ENCODE measurements at places on chromosomes 5 and 9. TPM values are rescaled to one million over a fixed set of nuclear protein-coding genes. Genes with fewer than 3 reads are reported as not detected.

GRCh38 chr5:100299261-100299660, 235.9 kb upstream of the FAM174A start:
- H3K36me3 ChIP-seq: no peaks in the 10 kb centered on the region
- no peaks in the 10 kb centered on the region for H3K27me3 ChIP-seq
- H3K27ac ChIP-seq: no peak overlapping the region
- no peak overlapping the region for H3K4me3 ChIP-seq
- H3K4me1 ChIP-seq: no peaks in the 10 kb centered on the region

GRCh38 chr5:14016549-14016948, 72.1 kb upstream of the DNAH5 start:
- H3K4me3 ChIP-seq: no peak overlapping the region
- no peaks in the 10 kb centered on the region for H3K36me3 ChIP-seq
- H3K4me1 ChIP-seq: peaks cover 8% of the 10 kb centered on the region
- no peak overlapping the region for H3K27ac ChIP-seq

LMX1B gene
- under 0.01 TPM for total RNA-seq

GRCh38 chr5:149314571-149315111, 30.7 kb upstream of the GRPEL2 start:
- no peak for DNase-seq
- no peaks in the 10 kb centered on the region for H3K4me1 ChIP-seq
- no peak overlapping the region for H3K27ac ChIP-seq
- H3K36me3 ChIP-seq: no peaks in the 10 kb centered on the region
- H3K4me3 ChIP-seq: no peak overlapping the region

- H3K27me3 ChIP-seq: peaks cover 4% of the 10 kb centered on the region
- H3K36me3 ChIP-seq: no peaks in the 10 kb centered on the region
- H3K27ac ChIP-seq: no peak overlapping the region
- H3K4me3 ChIP-seq: no peak overlapping the region
- H3K4me1 ChIP-seq: no peaks in the 10 kb centered on the region
Observed at GRCh38 chr5:173637340-173637739, 20.9 kb upstream of the BOD1 start.

FRMD3 gene
- 0.36 TPM for total RNA-seq

FBP2 gene
- not detected for total RNA-seq

CSF1R gene
- 0.88 TPM for total RNA-seq

DNA sequence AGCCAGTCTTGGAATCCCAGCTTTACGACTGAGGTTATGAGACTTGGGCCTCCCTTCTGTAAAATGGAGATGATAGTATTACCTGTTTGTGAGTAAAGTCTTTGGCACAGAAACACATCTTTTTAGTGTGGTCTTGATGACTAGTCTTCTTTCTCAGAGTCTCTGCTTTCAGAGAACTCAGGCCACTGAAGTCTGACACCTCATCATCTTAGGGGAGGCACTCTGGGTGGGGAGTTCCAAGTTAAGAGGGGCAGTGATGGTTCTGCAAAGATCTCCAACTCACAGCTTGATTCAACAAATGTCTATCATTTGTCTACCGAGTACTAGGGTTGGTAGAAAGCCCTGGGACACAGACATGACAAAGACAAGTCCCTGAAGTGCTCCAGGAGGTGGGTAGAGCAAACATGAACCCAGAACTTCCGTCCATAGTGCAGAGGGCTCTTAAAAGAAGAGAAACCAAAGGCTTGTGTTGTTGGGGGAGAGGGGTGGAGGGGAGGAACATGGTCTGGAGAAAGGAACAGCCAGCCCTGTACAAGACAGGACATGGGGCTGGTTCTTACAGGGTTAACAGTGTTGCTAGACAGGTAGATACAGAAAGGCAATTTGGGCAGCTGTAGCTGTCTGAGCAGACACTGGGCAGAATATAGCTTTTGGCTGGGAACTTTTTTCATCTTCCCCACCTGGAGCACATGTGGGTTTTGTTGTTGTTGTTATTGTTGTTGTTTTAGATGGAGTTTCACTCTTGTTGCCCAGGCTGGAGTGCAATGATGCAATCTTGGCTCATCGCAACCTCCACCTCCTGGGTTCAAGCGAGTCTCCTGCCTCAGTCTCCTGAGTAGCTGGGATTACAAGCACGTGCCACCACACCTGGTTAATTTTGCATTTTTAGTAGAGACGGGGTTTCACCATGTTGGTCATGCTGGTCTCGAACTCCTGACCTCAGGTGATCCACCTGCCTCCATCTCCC, 2.6 kb upstream of the CD14 start:
- peaks cover 30% of the 10 kb centered on the region for H3K4me1 ChIP-seq
- H3K4me3 ChIP-seq: no peak overlapping the region
- no peak overlapping the region for H3K27ac ChIP-seq
- H3K36me3 ChIP-seq: no peaks in the 10 kb centered on the region

PPP2R2B gene
- under 0.01 TPM for total RNA-seq

DNA sequence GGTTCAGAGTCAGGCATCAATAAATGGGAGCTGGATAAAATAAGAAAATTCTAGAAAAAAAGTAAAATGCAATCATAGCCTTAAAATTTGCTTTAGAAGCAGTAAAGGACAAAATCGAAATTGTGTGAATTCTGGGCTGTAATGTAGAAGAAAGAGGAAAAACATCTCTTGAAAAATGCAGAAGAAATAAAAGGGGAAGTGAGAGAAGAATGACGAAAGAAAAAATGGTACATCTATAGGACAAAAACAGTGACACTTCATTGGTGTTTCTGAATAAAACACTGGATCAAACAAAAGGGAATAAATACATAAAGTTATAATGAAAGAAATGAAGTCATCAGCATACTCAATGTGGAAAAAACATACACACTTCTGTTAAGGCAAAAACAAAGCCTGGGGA, 642.3 kb downstream of the ACTL7B start:
- H3K27ac ChIP-seq: no peak overlapping the region
- no peaks in the 10 kb centered on the region for H3K36me3 ChIP-seq
- no peak for DNase-seq
- H3K4me1 ChIP-seq: no peaks in the 10 kb centered on the region
- H3K27me3 ChIP-seq: no peaks in the 10 kb centered on the region

FOXD4L5 gene
- under 0.01 TPM for total RNA-seq

MEGF10 gene
- 3.2 TPM for total RNA-seq

DNA sequence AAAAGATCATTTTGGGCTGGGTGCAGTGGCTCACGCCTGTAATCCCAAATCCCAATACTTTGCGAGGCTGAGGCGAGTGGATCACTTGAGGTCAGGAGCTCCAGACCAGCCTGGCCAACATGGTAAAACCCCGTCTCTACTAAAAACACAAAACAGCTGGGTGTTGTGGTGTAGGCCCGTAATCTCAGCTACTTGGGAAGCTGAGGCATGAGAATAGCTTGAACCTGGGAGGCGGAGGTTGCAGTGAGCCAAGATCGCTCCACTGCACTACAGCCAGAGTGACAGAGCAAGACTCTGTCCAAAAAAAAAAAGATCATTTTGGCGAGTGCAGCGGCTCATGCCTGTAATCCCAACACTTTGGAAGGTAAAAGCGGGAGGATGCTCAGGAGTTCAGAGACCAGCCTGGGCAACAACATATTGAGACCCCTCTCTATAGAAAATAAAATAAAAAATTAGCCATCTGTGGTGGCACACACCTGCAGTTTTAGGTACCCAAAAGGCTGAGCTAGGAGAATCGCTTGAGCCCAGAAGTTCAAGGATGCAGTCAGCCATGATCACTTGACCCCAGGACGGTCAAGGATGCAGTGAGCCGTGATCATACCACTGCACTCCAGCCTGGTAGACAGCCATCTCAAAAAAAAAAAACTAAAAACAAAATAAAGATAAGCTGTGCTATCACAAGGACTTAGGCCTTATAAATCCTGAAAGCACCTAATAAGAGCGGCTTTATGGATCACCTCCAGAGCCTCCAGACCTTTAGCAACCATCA, 16.2 kb downstream of the PPP2CA start:
- H3K27ac ChIP-seq: no peak overlapping the region
- H3K27me3 ChIP-seq: no peaks in the 10 kb centered on the region
- no peak for DNase-seq
- H3K36me3 ChIP-seq: peaks cover 12% of the 10 kb centered on the region
- no peaks in the 10 kb centered on the region for H3K4me1 ChIP-seq
